Spinal cord (tissue), 10 donors: ENCODE measurements at places on chromosomes 2 and 18. TPM values are rescaled to one million over a fixed set of nuclear protein-coding genes. Genes with fewer than 3 reads are reported as not detected.

- DNase-seq = peak; percentile 36
Measured at GRCh38 chr2:164069540-164069939, 333.7 kb upstream of the FIGN start.

CCDC178 gene
- polyA plus RNA-seq = 2.2 TPM

DNA sequence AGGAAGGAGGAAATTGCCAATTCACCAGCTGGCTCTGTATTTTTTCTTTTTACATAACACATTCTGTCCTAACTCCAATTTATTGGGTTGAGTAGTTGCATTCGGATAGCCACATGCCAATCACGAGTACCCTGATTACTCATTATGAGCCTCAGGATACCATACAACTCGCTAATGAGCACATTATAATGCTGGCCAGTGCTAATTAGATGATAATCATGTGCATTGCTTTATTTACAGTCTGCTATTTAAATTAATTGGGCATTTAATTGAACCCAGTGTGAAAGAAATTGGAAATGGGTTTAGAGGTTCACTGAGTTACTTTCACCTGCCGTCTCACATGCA, 15.2 kb downstream of the G6PC2 start:
- DNase-seq = no peak

GRCh38 chr2:200089756-200090109, 134.4 kb downstream of the MAIP1 start:
- no peak for DNase-seq

PER2 gene
- polyA plus RNA-seq = 9.9 TPM

CYP26B1 gene
- 3.6 TPM for polyA plus RNA-seq

LRATD1 gene
- polyA plus RNA-seq = 54.8 TPM

- DNase-seq = no peak
Measured at GRCh38 chr18:28588884-28589549, 412.1 kb upstream of the CDH2 start.

- DNase-seq = no peak
Measured at GRCh38 chr2:11123001-11123809, 32.1 kb upstream of the SLC66A3 start.

DNA sequence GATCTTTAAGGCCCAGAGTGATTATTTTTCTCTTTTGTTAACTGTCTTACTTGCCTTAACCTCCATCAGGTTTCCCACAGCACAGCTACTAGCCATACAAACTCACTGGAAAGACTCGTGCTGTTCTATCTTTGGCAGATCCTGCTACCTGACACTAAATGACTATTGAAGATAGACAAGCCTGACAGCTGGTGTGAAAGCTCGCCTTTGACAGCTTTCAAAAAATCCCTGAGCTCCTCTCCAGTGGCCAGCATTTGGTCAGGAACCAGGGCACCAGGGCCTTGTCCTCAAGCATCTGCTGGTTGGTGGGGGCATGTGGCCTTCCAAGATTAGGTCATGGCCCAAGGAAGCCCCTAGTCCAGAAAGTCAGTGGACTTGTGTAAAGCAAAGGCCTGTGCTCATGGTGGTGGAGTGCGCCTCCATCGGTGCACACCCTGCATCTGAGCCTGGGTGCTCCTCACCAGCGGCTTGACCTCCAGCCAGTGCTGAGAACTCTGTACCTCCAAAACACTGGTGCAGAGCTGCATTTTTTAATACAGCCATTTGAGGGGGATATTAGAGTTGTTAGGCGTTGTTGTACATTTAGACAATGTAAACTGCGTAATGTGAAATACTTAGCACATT, 158.5 kb downstream of the NCK2 start:
- no peak for DNase-seq

CFC1 gene
- 21.4 TPM for polyA plus RNA-seq

- no peak for DNase-seq
Measured at GRCh38 chr2:95295376-95295775, 1.8 kb upstream of the KCNIP3 start.

DNA sequence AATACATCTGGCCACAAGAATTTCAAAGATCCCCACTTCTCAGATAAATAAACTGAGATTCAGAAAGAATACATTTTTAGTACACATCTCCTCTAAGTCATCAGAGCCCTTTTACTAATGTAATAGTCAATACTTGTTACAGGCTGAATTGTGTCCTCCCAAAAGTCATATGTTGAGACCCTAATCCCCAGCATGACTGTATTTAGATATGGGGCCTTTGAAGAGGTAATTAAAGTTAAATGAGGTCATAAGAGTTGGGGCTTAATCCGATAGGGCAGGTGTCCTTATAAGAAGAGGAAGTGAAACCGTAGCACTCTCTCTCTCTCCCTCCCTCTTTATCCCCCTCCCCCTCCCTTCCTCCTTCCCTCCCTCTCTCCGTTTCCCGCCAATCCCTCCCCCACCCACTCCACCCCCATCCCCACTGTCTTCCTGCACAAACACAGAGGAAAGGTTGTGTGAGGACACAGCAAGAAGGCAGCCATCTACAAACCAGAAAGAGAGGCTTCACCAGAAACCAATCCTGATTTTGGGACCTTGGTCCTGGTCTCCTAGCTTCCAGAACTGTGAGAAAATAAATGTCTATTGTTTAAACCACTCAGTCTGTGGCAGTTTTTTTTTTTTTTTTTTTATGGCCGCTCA, 66.6 kb upstream of the ZNF397 start:
- DNase-seq = no peak

DNA sequence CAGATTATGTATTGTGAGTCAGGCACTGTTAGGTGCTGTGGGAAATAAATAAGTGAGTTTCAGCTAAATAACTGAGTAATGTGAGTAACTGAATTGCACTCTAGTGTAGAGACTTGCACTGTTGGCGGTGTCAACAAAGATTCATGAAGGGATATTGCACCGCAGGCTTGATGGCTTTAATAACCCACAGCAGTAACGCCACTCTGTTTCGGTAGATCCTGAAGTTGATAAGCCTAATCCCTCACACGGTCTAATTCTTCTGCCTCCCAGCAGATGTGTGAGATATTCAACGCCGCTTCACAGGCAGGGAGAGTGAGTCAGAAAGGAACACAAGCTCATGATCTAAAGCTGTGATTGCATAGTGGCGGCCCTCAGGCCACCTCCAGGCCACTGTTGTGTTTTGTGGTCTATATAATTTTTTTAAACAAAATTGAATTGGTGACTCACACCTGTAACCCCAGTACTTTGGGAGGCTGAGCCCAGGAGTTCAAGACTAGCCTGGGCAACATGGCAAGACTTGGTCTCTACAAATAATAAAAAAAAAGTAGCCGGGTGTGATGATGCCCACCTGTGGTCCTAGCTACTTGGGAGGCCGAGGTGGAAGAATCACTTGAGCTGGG, 94.3 kb downstream of the LIPG start:
- DNase-seq = peak; percentile 76

DNA sequence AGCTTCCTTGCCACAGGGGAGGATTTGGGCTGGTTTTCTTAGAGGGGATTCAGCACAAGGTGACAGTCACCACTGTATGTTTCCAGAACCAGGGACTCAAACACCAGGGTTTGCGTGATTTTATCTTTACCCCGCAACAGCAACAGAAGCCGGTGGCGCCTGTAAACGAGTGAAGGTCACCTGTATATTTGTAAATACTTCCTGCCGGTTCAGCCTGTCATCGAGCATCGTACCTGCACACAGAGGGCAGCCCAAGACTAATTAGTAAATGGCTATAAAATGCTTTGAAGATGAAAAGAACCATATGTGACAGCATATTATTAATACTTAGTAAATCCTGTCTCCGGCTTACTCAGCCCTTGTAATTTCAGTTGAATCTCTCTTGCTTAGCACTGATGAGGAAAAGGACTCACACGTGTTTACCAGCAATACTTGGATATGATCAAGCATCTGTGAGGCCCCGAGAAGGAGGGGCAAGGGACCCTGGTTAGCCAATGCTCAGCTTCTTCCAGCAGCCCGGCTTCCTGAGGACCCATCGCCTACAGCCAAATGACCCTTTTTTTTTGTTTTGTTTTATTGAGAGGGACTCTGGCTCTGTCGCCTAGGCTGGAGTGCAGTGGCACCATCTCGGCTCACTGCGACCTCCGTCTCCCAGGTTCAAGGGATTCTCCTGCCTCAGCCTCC, 51.3 kb upstream of the FOSL2 start:
- DNase-seq = no peak

DNA sequence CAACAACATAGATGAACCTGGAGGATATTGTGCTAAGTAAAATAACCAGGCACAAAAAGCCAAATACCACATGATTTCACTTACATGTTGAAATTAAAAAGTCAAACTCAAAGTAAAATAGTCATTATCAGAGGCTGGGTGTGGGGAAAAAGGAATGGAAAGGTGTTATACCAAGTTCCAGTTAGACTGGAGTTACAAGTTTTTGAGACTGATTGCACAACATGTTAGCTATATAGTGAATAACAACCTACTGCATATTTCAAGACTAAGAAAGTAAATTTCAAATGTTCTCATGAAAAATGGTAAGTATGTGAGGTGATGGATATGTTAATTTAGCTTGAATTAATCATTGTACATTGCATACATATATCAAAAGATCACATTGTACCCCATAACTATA, 116.8 kb upstream of the HNMT start:
- no peak for DNase-seq

DNA sequence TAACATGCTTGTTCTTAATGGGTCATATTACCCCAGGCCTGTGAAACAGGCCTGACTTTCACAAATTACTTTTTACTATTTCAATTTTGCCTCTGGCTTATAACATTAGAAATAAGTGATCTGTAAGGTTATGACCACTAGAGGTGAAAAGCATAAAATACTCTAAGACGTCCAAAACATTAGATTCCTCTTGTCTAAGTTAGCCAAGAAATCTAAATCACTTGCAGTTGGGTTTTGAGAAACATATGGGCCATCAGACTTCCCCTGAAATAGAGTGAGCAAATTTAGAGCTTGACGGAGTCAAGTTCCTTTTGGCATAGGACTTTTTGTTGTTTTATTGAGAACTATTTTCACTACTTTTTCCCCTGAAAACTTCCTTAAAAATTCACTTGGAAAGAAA, 32.7 kb upstream of the RIT2 start:
- DNase-seq = no peak

DNA sequence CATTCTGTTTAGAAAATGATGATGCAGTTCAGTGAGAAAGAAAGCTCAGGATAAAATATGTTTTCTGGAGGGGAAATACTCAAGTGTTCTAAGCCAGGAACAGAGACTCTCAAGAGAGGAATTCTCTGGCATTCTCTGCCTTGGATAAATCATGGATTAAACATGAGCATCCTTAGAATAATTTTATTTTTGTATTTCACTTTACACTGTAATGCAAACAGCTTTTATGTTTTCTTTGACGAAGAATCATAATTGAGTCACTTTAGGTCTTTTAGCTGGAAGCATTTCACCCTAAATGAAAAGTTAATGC, 11.1 kb downstream of the GDF7 start:
- no peak for DNase-seq

- no peak for DNase-seq
Measured at GRCh38 chr2:20291846-20292408, 58.7 kb downstream of the PUM2 start.

PUS10 gene
- polyA plus RNA-seq = 4.3 TPM

GRCh38 chr2:137718786-137719185, 245.5 kb upstream of the HNMT start:
- DNase-seq = no peak
